ENCODE measurements at places on chromosomes 1 and 21.

DNA sequence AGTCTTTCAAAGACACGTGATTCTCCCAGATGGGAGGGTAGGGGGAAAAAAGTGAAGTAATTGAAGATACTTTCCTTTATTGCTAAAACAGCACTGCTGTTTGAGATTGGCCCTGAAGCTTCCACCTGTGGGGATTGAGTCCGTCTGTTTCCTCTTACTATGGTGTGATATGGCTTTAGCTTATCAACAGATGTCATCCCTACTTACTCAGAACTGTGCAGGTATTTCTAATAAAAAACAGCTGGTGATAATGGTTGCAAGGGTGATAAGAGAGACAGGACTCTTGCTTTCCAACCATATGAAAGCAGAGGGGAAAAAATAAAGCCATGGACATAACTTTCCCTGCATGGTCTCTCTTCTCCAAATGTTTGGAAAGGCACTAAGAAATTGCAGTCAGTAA lies 41.7 kb upstream of the C8B start:
- no peak for DNase-seq

GRCh38 chr21:26100573-26100972 lies 70.0 kb downstream of the APP start:
- no peak for DNase-seq

GRCh38 chr1:166156674-166157073 lies 10.1 kb downstream of the FAM78B start:
- DNase-seq: no peak

DNA sequence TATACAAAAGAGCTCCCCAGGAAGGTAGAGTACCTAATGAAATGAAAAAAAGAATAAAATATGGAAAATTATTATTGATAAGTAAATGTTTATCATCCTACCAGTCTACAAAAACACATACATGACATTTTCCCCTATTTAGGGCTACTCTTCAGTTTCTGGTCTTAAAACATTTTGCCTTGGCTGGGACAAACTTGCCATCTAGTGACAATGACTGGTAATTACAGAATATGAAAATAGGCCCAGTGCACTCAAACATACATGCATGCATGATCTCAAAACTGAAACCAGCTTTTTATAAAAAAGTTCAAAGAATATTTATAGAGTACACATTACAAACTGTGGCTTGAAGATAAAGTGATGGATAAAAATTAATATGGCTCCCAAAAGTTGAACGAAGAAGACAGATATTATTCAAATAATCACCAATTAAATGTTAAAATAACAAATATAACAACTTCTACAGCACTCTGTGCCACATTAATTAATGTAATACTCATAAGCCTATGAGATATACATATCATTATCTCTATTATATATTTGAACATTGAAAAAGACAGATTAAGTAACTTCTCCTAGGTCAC lies 10.5 kb upstream of the RNPC3 start:
- DNase-seq: peak; percentile 82

GRCh38 chr1:21295002-21295401 lies 4.7 kb upstream of the ECE1 start:
- DNase-seq: peak; percentile 34

DNA sequence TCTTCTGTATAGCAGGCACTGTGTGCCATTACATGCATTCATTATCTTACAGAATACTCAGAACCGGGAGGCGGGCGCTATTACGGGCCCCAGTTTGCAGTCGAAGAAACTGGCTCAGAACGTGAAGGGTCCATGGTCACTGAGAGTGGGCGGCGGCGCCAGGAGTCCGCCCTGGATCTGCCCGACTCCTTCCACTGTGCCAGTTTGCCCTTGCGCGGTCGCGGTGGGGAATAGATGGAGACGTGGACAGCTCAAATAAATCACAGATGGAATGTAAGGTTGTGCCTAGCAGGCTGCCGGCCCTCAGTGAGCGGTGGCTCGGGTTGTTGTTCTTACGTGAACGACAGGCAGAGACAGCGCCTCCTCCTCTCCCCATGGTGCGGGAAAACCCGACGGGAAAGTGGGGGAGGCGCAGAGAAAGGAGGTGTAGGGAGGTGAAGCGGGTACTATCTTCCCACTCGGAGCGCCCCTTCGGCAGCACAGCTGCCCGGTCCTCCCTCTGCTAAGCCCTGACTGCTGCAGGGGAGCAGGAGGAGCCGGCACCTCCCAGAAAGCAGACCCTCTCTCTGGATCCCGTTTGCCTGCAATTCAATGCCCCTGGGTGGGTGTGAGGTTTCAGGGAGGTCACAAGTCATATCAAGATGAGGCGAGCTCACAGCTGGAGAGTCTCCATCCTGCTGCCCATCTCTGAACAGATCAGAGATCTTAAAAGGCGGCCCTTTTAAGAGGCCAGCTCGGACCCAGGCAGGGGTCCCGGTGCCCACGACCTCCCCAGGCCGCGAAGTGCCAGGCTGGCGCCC lies 1.1 kb downstream of the COL9A2 start:
- DNase-seq: peak; percentile 37

DNA sequence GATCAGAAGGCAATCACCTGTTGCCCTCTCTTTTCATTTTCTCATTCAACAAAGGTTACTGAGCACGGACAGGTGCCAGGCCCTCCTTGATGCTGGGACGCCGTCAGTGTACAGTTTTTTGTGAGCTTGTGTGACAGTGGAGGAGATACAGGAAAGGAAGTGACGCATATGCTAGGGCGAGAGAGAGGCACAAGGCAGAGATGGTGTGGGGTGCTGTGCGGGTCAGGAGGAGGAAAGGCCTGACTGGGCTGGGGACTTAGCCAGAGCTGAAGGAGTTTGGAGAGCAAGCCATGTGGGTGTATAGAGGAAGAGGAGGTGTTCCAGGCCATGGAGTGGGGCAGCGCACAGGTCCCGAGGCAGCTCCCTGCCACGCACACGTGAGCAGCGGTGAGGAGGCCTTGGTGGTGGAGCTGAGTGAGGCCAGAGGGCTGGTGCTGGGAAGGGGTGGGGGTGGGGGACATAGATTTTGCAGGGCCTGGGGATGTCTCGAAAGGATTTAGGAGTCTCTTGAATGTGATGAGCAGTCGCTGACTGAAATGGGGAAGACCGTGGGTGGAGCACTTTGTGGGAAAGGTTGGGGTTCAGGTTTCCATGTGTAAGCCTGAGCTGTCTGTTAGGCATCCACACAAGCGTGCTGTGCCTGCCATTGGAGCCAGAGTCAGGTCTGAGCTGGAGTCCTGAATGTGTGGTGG lies 46.0 kb downstream of the TRAPPC10 start:
- DNase-seq: no peak

- no peak for DNase-seq
These were observed 34.2 kb downstream of the SYF2 start for GRCh38 chr1:25197982-25198662.

DNA sequence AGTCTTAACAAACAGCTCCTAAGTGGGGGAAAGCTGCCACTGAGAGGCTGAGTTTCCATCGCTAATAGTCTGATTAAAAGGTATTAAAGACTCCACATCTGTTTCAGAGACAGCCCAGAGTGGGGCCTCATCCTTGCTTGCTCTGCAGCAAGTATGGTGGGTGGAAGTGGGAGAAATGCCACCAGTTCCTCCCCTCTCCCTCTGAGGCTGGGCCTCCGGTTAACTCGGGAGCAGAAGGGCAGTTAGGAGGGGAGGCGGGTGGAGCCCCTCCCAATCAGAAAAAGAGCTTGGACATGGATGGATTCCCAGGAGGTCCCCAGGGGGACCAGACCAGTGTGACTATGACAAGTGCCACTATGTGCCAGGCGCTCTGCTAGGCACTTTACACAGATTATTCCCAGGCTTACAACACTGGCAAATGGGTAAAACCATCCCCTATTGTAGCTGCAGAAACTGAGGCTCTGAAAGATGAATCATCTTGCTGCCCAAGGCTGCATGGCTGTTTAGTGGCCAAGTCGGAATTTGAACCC lies 11.4 kb upstream of the ASCL5 start:
- no peak for DNase-seq

GRCh38 chr1:107710005-107710404 lies 255.0 kb downstream of the VAV3 start:
- no peak for DNase-seq

DNA sequence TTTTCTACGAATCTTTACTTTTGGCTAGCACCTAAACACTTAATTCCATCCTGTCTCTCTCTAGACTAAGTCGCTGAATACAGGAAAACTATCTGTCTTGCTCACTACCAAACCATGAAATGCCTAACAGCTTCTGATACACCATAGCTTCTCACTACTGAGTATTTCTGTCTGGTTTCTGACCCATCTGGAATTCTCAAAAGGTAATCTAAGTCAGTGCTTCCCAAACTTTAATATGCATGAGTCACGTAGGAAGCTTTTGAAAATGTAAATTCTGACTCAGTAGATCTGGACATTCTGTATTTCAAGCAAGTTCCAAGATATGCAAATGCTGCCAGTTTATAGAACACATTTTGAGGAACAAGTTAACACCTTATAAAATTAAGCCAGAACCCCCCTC lies 9.2 kb upstream of the OVGP1 start:
- no peak for DNase-seq

GRCh38 chr1:171922999-171923398 lies 81.7 kb downstream of the DNM3 start:
- no peak for DNase-seq

- no peak for DNase-seq
These were observed 166.9 kb upstream of the SYT6 start for GRCh38 chr1:114320586-114320985.

DNA sequence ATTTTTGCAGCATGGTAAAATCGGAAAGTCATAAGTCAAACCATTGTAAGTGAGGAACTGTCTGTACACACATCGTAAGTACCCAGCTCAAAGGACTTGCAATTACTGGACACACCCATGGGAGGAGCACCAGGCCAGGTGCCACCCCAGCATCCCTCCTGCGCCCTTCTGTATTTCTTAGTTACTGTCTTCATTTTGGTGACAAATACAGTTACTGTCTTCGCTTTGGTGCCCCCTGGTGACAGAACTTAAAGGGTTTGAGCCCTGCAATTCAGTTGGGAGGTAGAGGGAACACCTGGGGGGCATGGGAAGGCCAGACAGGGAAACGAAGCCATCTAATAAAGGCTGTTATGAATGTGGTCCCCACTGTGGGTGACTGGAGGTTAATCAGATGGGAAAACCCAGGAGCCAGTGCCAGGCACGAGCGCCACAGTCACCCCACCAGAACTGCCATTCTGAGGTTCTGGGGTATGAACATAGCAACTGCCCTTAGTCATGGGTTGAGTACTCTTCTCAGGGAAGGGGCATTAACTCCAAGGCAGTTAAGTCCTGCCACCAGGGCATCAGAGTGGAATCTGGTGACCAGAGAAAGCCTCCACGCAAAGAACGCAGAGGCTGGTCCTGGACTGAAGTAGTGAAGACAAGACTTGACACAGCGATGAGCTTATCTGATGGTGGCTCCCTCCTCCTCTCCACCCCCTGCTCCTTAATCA lies 612.9 kb downstream of the PTPRU start:
- peak; percentile 80 for DNase-seq

DNA sequence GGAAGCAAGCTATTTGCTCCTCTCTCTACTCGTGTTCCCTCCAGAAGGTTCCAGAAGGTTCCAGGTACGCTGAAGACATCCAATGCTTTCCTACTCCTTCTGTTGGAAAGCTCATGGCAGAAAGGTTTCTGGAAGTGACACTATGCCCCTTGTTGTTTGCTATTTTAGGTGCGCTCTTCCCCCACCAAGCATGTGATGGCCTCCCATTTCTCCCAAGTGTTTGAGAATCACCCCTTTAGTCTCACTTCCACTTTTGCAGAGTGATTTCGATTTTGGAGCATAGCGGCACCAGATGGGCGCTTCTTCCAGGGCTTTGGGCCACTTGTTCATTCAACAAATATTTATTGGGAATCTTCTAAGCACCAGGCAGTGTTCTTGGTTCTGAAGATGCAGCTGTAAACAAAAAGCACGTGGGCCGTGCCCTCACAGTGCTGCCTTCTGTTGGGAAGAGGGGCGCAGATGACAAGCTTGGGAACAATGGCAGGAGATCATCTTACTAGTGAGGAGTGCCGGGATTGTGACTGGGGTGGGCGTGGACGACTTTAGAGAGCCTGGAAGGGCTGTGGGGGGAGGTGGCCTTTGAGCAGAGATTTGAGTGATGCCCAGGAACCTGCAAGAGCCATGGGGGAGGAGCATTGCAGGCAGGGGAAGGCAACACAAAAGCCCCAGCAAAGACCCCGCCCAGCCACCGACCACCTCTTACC lies 43.0 kb upstream of the TARDBP start:
- no peak for DNase-seq

DNA sequence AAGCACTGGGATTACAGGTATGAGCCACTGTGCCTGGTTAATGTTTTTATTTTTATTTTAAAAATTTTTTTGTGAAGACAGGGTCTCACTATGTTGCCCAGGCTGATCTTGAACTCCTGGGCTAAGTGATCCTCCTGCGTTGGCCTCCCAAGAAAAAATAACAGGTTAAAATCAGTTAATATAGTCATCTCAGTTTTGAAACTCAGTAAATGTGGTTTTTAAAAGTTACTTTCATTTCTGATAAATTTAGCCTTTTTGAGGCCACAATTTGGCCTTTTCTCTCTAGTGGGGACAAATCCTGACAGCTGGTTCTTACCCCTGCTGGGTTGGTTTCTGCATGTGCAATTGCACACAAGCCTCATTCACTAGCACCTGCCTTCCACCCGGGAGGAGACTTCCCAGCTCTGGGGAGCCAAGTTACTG lies 13.3 kb downstream of the PMF1 start:
- no peak for DNase-seq

DNA sequence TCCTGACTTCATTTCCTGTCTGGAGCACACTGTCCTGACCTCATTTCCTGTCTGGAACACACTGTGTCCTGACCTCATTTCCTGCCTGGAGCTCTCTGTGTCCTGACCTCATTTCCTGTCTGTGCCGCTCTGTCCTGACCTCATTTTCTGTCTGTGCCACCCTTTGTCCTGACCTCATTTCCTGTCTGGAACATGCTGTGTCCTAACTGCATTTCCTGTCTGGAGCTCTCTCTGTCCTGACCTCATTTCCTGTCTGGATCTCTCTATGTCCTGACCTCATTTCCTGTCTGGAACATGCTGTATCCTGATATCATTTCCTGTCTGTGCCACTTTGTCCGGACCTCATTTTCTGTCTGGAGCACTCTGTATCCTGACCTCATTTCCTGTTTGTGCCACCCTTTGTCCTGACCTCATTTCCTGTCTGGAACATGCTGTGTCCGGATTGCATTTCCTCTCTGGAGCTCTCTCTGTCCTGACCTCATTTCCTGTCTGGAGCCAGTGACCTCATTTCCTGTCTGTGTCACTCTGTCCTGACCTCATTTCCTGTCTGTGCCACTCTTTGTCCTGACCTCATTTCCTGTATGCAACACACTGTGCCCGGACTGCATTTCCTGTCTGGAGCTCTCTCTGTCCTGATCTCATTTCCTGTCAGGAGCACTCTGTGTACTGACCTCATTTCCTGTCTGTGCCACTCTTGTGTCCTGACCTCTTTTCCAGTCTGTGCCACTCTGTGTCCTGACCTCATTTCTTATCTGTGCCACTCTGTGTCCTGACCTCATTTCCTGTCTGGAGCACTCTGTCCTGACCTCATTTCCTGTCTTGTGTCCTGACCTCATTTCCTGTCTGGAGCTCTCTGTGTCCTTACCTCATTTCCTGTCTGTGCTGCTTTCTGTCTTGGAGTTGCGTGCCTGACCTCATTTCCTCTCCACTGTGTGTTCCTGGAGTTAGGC lies 27.6 kb downstream of the SKI start:
- peak; percentile 98 for DNase-seq

GRCh38 chr1:101364370-101365120 lies 127.7 kb downstream of the S1PR1 start:
- DNase-seq: no peak

GRCh38 chr1:8342325-8342724 lies 24.4 kb downstream of the SLC45A1 start:
- no peak for DNase-seq

Data from NAMALWA (cell line).